ENCODE measurements at places on chromosomes 4 and X. TPM values are rescaled to one million over a fixed set of nuclear protein-coding genes. Genes with fewer than 3 reads are reported as not detected.
A peak's percentile ranks its signal among the peaks of the same experiment; 100 is the strongest.

Gene MRPL1
- total RNA-seq: 93.8 TPM

- peak; percentile 48 for DNase-seq
- H3K27me3 ChIP-seq: no peaks in the 10 kb centered on the region
- H3K27ac ChIP-seq: peak overlapping the region; percentile 3
- H3K36me3 ChIP-seq: no peaks in the 10 kb centered on the region
- H3K4me1 ChIP-seq: peaks cover 52% of the 10 kb centered on the region
Observed at GRCh38 chrX:130086447-130087206, 23.7 kb downstream of the ELF4 start.

GRCh38 chr4:74408639-74409038 is 36.3 kb upstream of the AREG start:
- no peak overlapping the region for H3K27ac ChIP-seq
- no peaks in the 10 kb centered on the region for H3K27me3 ChIP-seq
- DNase-seq: no peak
- no peaks in the 10 kb centered on the region for H3K36me3 ChIP-seq
- H3K4me1 ChIP-seq: no peaks in the 10 kb centered on the region

- H3K27ac ChIP-seq: no peak overlapping the region
- no peaks in the 10 kb centered on the region for H3K36me3 ChIP-seq
- H3K4me3 ChIP-seq: no peak overlapping the region
- H3K27me3 ChIP-seq: no peaks in the 10 kb centered on the region
- H3K4me1 ChIP-seq: no peaks in the 10 kb centered on the region
Observed at GRCh38 chr4:23981328-23981727, 91.5 kb upstream of the PPARGC1A start.

- no peaks in the 10 kb centered on the region for H3K4me1 ChIP-seq
- no peak overlapping the region for H3K4me3 ChIP-seq
- H3K27ac ChIP-seq: no peak overlapping the region
Observed at GRCh38 chrX:12894074-12895030, 12.1 kb upstream of the TLR8 start.

DNA sequence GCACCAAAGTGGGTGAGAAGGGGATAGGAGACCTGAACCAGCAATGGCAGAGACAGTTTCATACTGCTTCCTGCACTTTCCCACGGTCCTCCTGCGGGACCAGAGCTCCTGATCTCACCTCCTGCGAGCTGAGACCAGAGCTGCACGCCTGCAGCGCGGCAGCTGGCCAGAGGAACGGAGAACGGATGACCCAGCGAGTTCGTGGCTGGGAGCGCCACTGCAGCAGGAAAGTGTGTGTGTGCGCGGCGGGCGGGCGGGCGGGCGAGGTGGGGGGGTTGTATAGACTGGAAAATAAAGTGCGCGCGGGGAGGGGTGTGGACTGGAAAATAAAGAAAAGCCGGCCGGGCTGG is 16.5 kb downstream of the MCF2 start:
- no peaks in the 10 kb centered on the region for H3K27me3 ChIP-seq
- no peak overlapping the region for H3K4me3 ChIP-seq
- no peak for DNase-seq
- no peaks in the 10 kb centered on the region for H3K36me3 ChIP-seq
- H3K27ac ChIP-seq: no peak overlapping the region

DNA sequence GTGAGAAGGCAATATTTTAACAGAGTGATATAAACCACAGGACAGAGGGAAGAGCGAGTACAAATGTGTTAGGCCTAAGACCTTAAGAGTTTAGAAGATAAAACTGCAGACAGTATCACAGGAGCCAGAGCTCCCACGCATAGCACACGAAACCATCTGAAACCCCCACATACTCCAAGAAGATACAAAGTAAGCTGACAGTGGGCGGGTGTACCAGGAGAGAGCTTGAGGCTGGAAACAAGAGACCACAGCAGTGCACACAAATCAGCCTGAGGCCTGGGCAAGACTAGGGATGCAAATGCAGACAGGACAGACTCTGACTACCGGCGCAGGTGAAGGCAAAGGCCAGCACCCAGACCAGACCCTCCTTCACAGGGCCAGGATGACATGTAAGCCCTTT is 54.1 kb upstream of the ARHGAP24 start:
- no peak for DNase-seq
- H3K36me3 ChIP-seq: no peaks in the 10 kb centered on the region
- no peaks in the 10 kb centered on the region for H3K27me3 ChIP-seq
- no peak overlapping the region for H3K27ac ChIP-seq
- H3K4me3 ChIP-seq: no peak overlapping the region
- no peaks in the 10 kb centered on the region for H3K4me1 ChIP-seq

DNA sequence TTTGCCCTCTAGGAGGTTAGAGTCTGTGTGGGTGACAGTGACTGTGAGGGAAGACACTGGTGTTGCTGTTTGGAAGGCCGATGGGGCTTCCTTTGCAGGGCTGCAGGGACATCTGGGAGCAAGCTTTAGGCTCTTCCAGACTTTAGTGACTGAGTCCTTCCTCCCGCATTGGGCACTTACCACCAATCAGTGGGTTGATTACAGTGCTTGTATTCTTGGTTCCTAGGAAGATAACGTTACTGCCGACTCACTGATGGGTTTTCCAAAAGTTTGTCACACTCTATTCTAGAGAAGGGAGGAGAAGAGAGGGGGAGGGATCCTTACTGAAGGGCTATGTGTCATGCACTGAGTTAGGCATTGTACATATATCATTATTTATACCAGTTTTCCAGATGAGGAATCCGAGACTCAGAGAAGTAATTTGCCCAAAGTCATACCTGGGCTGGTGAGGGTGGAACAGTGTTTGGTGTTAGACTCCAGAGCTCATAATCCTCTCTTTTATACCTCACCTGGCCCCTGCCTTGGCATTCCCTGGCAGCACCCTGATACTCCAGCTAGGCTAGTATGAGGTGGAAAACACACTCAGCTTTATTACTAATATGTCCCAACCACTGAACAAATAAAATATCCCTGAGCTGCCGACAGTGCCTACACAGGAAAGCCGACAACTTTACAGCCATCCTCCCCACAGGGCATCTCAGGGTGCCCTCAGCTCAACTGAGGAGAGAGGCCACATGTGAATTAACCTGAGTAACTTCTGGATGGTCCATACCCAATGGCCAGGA is 3.8 kb downstream of the CHST7 start:
- H3K4me1 ChIP-seq: peaks cover 7% of the 10 kb centered on the region
- no peak overlapping the region for H3K27ac ChIP-seq
- no peaks in the 10 kb centered on the region for H3K27me3 ChIP-seq

GRCh38 chr4:36915717-36916116 is 328.8 kb upstream of the NWD2 start:
- no peaks in the 10 kb centered on the region for H3K4me1 ChIP-seq
- H3K27me3 ChIP-seq: no peaks in the 10 kb centered on the region
- H3K36me3 ChIP-seq: no peaks in the 10 kb centered on the region

Gene MAGEB2
- total RNA-seq: not detected

Gene COL4A6
- total RNA-seq: not detected

GRCh38 chr4:159446266-159446976 is 343.5 kb downstream of the RAPGEF2 start:
- no peaks in the 10 kb centered on the region for H3K27me3 ChIP-seq
- no peaks in the 10 kb centered on the region for H3K36me3 ChIP-seq

Gene SPANXB1
- not detected for total RNA-seq

DNA sequence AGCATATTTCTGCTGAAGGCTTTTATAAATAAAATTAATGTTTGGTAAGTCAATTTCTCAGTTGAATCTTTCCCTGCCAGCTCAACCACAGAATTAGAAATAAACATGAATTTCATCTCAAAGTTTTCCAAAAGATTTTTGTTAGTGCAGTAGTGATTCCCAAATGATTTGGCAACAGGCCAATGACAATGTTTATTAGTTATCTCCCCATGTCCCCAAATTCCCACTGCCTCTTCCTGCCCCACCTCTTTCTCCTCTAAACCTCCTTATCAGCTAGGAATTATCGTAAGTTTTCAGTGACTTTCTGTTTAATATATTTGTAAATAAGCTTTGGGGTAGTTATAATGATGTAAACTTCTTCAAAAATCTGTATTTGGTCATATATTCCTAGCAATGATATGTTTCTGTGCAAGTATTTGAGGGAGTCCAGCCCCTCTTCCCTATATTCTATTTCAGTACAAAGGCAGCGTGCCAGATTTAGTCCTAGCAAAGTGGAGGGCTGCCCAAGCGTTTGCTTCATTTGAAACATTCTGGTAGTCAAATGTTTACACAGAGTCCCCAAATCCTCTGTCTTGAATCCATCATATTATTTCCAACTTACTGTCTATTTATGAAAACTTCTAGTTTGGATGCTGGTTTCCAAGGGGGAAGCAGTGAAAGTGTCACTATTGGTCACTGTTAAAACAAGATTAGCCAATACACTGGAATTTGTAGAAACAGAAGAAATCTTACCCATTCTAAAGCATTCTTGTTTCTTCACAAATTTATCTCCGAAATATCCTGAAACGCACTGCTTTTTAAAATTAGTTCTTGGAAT is 33.7 kb upstream of the ANKRD50 start:
- no peaks in the 10 kb centered on the region for H3K4me1 ChIP-seq
- DNase-seq: no peak
- H3K27me3 ChIP-seq: no peaks in the 10 kb centered on the region
- H3K27ac ChIP-seq: no peak overlapping the region
- no peaks in the 10 kb centered on the region for H3K36me3 ChIP-seq

Gene RBM10
- total RNA-seq: 74.8 TPM

- H3K27ac ChIP-seq: no peak overlapping the region
- no peaks in the 10 kb centered on the region for H3K4me1 ChIP-seq
- no peak for DNase-seq
- no peaks in the 10 kb centered on the region for H3K27me3 ChIP-seq
- H3K4me3 ChIP-seq: no peak overlapping the region
Observed at GRCh38 chr4:74423104-74423503, 21.8 kb upstream of the AREG start.

DNA sequence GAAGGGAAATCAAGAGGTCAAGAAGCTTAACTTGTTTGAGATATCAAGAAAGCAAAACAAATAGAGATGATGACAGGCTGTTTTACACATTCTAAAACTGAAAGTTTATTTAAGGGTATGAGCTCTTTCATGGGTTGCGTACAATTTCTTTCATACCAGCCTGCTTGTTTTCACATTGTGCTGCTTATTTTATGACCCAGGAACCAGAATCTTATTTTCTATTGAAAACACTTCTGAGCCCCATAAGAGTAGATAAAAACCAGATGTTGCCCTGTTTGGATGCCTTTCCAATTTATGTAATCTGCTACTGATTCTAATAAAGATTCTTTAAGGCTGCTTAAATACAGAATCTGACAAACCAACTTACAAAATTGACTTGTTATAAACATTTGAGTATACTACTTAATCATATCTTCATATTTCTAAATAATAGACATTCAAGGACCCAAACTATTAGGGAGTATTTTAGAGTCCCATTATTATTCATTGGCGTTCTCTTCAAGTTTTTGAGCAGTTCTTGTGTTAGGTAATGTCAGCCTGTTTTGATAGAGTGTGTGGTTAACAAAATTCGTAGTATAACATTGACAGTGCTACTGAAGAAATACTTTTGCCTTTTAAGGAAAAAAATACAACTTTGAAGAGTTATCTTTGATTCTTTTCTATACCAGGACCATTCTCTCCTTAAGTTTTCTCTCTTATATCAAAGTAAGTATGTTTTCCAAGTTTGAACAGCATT is 74.4 kb downstream of the PDLIM5 start:
- no peaks in the 10 kb centered on the region for H3K36me3 ChIP-seq
- no peaks in the 10 kb centered on the region for H3K27me3 ChIP-seq
- H3K4me1 ChIP-seq: no peaks in the 10 kb centered on the region
- no peak overlapping the region for H3K4me3 ChIP-seq
- no peak overlapping the region for H3K27ac ChIP-seq

Gene KCND1
- 1.1 TPM for total RNA-seq

GRCh38 chrX:10821293-10821692 is 200.9 kb upstream of the MID1 start:
- H3K4me1 ChIP-seq: no peaks in the 10 kb centered on the region
- no peaks in the 10 kb centered on the region for H3K36me3 ChIP-seq
- H3K4me3 ChIP-seq: no peak overlapping the region
- no peak for DNase-seq
- H3K27me3 ChIP-seq: no peaks in the 10 kb centered on the region

DNA sequence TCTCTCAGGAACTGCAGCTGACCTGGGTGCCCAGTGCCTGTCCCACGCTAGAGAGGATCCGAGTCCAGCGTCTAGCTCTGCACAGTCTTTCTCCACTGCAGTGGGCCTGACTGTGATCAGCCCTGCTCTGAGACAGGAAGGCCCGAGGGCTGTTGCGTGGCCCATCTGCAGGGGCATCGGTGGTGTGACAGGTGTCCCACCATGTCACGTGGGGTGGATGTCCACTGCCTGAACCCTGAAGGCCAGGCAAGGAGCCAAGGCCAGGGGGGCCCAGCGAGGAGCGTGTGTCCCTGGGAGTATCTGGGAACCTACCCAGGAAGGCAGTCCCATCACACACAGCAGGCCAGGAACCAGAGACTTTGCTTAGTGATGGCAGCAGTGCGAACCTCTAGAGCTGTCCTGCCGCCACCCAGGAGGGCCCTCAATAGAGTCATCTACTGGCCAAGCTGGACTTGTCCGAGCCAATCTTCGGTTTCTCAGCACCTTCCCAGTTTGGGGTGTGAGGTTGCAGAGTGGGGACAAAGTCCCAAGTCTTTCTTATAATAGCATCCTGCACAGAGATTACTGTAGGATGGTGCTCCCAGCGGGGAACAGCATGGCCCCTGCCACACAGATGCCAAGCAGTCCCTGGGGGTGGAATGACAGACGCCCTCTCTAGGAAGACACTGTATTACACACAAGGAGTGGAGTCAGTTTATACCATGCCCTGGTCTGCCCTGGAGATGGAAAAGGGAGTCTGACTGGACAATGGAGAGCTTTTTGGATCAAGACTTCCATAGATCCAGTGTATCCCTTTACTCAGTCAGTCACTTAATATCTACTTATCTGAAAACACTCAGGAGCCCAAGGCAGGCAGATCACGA is 38.3 kb downstream of the DCTD start:
- H3K27ac ChIP-seq: no peak overlapping the region
- H3K27me3 ChIP-seq: no peaks in the 10 kb centered on the region
- no peak overlapping the region for H3K4me3 ChIP-seq
- no peaks in the 10 kb centered on the region for H3K4me1 ChIP-seq
- DNase-seq: no peak
- no peaks in the 10 kb centered on the region for H3K36me3 ChIP-seq

GRCh38 chr4:127414951-127415606 is 217.7 kb upstream of the INTU start:
- DNase-seq: no peak
- no peak overlapping the region for H3K4me3 ChIP-seq
- no peaks in the 10 kb centered on the region for H3K27me3 ChIP-seq
- no peak overlapping the region for H3K27ac ChIP-seq
- H3K4me1 ChIP-seq: no peaks in the 10 kb centered on the region
- H3K36me3 ChIP-seq: no peaks in the 10 kb centered on the region

- H3K4me1 ChIP-seq: no peaks in the 10 kb centered on the region
- H3K36me3 ChIP-seq: no peaks in the 10 kb centered on the region
- no peak for DNase-seq
- H3K27ac ChIP-seq: no peak overlapping the region
- no peak overlapping the region for H3K4me3 ChIP-seq
Observed at GRCh38 chr4:8777320-8778196, 94.1 kb downstream of the HMX1 start.

Gene RAB9B
- 0.35 TPM for total RNA-seq

GRCh38 chrX:153794897-153795816 is 689 bp downstream of the SSR4 start:
- H3K36me3 ChIP-seq: no peaks in the 10 kb centered on the region
- H3K4me3 ChIP-seq: peak overlapping the region; percentile 59
- no peaks in the 10 kb centered on the region for H3K27me3 ChIP-seq
- no peak for DNase-seq

Data from CD8-positive, alpha-beta memory T cell (primary cell).